ENCODE measurements at places on chromosomes 4 and X. TPM values are rescaled to one million over a fixed set of nuclear protein-coding genes. Genes with fewer than 3 reads are reported as not detected.

The CENPVL2 gene
- total RNA-seq = not detected

The DMRTC1 gene
- total RNA-seq = not detected

The CLTRN gene
- total RNA-seq = 0.97 TPM

The EXOC1 gene
- 16.3 TPM for total RNA-seq

The POLN gene
- 1.1 TPM for total RNA-seq

The EGF gene
- total RNA-seq = 1.3 TPM

The P2RY10 gene
- not detected for total RNA-seq

The WDR17 gene
- total RNA-seq = 2.2 TPM

The ARHGAP36 gene
- total RNA-seq = not detected

The ANOS1 gene
- total RNA-seq = 0.15 TPM

The MID1 gene
- total RNA-seq = 31.3 TPM

The ZNF157 gene
- total RNA-seq = 0.07 TPM

The PHOX2B gene
- total RNA-seq = not detected

The MAPK10 gene
- total RNA-seq = 0.61 TPM

The VEGFC gene
- 11.2 TPM for total RNA-seq

The CT45A2 gene
- not detected for total RNA-seq

The CITED1 gene
- 1.2 TPM for total RNA-seq

The RAB9B gene
- total RNA-seq = not detected

The SHOX gene
- total RNA-seq = not detected

The SPANXA1 gene
- not detected for total RNA-seq

The RTL3 gene
- not detected for total RNA-seq

The CSAG3 gene
- total RNA-seq = not detected

The MCF2 gene
- not detected for total RNA-seq

The VSIG4 gene
- not detected for total RNA-seq

The GYPE gene
- not detected for total RNA-seq

The GAGE12J gene
- not detected for total RNA-seq

The FAM241A gene
- 0.53 TPM for total RNA-seq

The TBC1D8B gene
- 1.5 TPM for total RNA-seq

The TMEM271 gene
- not detected for total RNA-seq

The ZFP42 gene
- not detected for total RNA-seq

The RAB41 gene
- total RNA-seq = not detected

The ADAM29 gene
- total RNA-seq = not detected

The ARHGEF6 gene
- total RNA-seq = 0.25 TPM

The NLGN3 gene
- 1.3 TPM for total RNA-seq

The GAGE12H gene
- total RNA-seq = not detected

The TMPRSS11B gene
- total RNA-seq = not detected

The CCDC149 gene
- 2.1 TPM for total RNA-seq

The CXorf66 gene
- total RNA-seq = not detected

The ALPK1 gene
- 1.6 TPM for total RNA-seq

The AKAP14 gene
- total RNA-seq = not detected

The PRKG2 gene
- total RNA-seq = 1.4 TPM

Measured in A549 treated with ZK216348 at 1 μM for 4 hours (cell line).